ENCODE measurements at places on chromosomes 7 and 10.

DNA sequence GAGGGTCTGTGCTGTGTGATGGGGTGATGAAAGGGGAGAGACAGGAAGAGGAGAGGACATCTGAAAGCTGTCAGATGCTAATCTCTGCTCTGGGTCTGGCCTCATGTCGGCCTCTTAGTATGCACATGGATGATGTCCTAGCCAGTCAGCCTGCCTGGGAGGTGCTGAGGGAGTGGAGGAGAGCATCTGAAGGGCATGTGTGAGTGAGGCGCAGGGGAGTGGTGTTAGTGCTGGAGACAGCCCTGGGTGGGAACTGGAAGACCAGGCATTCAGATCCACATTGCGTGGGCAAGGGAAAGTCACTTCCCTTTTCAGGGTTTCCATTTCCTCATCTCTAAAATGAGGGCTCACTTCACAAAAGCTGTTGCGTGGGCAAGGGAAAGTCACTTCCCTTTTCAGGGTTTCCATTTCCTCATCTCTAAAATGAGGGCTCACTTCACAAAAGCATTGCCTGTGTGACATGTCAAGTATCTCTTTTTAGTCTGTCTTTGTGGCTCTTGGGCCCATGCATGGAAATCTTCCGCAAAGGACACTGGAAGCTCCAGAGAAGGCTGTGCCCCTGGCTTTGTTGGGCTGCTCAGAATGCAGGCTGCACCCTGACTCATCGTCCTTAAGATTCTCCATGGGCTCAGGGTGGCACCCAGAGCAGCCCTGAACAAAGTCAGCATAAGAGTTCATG lies 10.0 kb downstream of the SFTPD start:
- DNase-seq: peak; percentile 38

DNA sequence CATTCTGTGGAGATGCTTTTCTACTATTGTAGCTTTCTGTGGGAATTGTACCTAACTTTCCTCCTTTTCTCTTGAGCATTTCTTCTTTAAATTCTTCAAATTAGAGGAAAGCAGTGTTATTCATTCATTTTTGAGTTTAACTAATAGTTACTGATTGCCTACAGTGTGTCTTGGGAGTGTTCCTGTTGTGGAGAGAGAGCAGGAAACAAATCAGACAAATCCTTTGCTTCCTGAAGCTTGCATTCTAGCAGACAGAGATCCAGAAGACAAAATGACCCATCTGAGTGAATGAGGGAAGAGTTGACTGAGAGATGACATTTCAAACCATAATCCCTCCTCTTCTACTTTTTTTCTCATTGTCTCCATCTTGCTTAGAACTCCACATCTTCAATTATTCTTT lies 170.4 kb downstream of the SUGCT start:
- no peak for DNase-seq

GRCh38 chr7:122543166-122543565 lies 155.8 kb downstream of the RNF133 start:
- no peak for DNase-seq

DNA sequence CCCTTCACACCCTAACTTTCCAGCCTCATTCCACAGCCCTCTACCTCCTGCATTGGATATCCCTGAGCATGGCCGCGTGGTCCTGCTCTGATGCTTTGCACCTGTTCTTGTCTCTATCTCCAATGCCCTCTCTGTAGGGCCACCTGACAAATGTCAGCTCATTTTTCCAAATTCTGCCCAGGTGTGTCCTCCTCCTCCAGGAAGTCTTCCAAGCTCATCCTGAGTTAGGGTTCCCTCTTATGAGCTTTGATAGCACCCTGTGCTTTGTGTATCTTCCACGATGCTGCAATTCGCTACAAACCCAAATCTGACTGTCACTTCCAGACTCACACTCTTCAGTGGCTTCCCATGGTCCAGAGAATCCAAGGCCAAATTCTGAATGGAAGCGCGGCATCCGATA lies 14.7 kb upstream of the SLC35B4 start:
- DNase-seq: no peak

DNA sequence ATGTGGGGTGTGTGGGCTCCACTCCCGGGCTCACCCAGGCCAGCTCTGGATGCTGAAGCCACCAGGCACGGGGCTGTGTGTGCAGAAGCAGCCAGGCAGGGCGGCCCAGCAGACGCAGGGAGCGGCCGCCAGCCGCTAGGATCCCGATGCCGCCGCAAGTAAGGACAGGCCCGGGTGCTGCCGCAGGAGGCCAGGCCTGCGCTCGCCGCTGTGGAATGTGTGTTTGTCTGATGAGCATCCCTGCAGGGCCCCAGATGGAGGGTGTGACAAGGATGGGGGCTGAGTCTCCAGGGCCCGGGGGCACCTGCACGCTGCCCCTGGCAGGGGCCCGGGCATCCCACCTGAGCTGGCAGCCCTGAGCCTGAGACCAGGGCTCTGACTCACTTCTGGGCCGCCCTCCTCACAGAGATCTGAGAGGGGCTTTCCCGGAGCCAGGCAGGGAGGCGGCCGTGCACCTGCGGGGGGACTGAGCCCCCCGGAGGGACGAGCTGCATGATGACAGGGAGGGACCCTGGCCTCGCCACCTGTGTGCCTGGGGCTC lies 101.5 kb downstream of the FOXL3 start:
- peak; percentile 17 for DNase-seq

GRCh38 chr10:21330628-21331020 lies 194.9 kb downstream of the SKIDA1 start:
- no peak for DNase-seq
